ENCODE measurements at places on chromosomes 7 and 10. TPM values are rescaled to one million over a fixed set of nuclear protein-coding genes. Genes with fewer than 3 reads are reported as not detected.

The LBX1 gene
- polyA plus RNA-seq: 12.4 TPM

The MRLN gene
- polyA plus RNA-seq: 172 TPM

The ANKRD61 gene
- polyA plus RNA-seq: 1.7 TPM

The BAIAP2L1 gene
- 7.6 TPM for polyA plus RNA-seq

The EPO gene
- polyA plus RNA-seq: not detected

The DENND2A gene
- 41.2 TPM for polyA plus RNA-seq

The MINDY4 gene
- 4.7 TPM for polyA plus RNA-seq

The MRC1 gene
- polyA plus RNA-seq: 13.7 TPM

The ZPBP gene
- polyA plus RNA-seq: not detected

All from hindlimb muscle (tissue), 1 donor.